ENCODE measurements at places on chromosomes 16 and 17. TPM values are rescaled to one million over a fixed set of nuclear protein-coding genes. Genes with fewer than 3 reads are reported as not detected.

DNA sequence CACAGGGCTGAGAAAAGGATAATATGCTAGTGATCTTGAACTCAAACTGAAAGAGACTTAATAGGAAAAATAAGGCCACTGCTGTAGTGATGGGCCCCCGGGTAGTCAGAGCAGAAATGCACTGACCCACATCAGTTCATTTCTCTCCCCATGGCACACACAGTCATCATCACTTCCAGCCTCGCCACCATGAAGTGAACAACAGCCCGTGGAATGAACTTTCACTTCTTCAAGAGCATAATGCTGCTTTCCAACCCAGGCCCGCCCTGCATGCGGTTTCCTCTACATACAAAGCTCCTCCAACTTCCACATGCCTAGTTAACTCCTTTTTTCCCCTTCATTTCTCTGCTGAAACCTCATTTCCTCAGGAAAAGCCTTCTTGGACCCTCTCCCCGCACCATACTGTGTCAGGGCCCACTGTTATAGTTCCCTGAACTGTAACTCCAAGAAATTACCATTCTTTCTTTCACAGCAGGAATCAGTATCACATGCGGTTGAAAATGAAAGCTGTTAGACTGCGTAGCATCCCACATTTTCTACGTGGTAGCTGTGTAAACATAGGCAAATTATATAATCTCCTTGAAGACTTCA, 65.8 kb upstream of the SMIM36 start:
- no peak for DNase-seq

DNA sequence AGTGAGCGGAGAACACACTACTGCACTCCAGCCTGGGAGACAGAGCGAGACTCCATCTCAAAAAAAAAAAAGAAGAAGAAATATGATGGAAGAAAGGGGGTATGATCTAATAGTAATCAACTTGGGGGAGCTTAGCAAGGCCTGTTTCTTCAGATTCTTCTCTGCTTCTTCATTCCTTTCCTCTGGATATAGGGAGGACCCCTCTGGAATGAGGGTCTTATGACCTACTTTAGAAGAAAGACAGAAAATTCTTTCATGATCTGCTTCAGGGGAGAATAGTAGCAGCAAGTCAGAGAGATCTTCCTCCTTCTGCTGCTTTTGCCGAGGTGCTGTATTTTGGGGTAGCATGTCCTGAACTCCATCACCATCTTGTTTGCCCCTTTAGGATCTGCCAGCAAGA, 44.9 kb upstream of the ETV4 start:
- no peak for DNase-seq

Gene CHST5
- total RNA-seq: not detected

Gene NOG
- 1.9 TPM for total RNA-seq

GRCh38 chr17:2595716-2596115, 2.3 kb downstream of the PAFAH1B1 start:
- DNase-seq: no peak
